NCI-H1694 treated with DMSO at 0.1 percent for 48 hours (cell line): ENCODE measurements at places on chromosomes 7 and 10.

DNA sequence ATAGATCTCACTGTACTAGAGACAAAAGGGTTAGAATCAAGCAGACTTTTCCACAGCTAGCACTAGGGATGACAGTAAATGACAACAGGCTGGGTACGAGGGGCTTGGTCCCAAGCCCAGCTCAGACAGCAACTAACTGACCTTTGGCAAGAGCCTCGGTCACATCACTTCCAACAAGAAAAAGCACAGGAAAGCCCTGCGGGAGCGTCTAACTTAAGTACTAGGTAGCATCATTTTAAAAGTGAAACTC is 22.8 kb downstream of the CALML3 start:
- no peak for DNase-seq

- DNase-seq, result no peak
Measured at GRCh38 chr10:16780338-16780880, 36.8 kb downstream of the RSU1 start.

DNA sequence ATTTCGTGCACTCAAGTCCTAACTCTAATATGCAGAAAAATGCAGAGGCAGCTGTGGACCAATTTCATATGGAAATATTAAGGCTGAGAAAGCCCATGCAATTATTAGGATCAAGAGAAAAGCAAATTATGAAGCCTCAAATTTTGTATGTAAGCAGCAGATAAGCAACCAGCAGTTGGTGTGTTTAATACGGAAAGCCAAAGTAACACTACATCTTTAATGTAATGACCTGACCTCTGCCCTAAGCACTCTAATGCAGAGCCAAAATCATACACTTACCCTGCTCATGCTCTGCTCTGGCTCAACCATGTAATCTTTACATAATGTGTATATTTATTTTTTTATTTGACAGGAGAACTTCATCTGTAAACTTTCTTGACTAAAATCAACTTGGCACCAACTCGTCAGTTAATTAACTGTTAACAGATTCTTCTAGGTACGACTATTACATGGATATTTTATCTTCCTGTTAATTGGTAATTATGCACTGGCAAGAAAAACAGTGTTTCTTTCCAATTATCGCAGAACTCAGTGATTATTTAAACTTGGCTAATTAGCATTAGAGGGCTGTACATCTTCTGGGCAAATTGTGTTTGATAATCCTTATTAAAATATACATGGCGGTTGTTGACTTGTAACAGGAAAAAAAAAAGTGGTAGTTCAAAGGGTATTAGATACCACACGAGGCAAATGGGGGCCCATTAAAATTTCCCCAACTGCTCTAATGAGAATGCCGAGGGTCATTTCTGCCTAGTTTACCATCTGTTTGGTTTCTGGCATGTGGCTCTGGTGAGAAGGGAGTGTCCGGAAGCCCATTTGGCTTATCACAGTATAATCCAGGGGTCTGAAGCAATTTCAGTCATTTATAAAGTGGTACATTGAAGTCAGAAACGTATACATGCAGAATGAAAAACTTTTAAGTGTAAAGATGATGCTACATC is 94.5 kb downstream of the RELN start:
- DNase-seq, result no peak

DNA sequence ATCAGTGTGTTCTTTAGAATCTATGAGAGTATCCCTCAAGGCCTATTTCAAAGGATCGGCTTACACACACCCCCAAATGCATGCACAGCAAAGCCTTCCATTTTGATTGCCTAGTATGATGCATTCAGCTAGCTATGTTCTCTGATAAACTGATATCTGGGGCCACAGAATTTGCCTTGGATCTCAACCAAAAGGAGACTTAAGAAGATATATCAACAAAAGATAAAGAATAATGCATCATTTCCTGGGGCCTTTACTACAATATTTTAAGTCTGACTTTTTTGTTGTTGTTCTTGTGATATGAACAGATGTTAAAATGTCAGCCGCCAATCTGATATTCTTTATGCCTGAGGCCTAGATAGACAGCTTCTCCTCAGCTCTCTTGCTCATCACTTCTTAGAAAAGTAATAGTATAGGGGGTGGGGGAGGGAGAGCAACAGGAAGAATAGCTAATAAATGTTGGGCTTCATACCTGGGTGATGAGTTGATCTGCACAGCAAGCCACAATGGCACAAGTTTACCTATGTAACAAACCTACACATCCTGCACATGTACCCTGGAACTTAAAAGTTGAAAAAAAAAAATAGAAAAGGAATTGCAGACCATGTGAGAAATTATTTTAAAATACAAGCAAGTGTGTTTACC is 792.9 kb upstream of the GHITM start:
- no peak for DNase-seq

DNA sequence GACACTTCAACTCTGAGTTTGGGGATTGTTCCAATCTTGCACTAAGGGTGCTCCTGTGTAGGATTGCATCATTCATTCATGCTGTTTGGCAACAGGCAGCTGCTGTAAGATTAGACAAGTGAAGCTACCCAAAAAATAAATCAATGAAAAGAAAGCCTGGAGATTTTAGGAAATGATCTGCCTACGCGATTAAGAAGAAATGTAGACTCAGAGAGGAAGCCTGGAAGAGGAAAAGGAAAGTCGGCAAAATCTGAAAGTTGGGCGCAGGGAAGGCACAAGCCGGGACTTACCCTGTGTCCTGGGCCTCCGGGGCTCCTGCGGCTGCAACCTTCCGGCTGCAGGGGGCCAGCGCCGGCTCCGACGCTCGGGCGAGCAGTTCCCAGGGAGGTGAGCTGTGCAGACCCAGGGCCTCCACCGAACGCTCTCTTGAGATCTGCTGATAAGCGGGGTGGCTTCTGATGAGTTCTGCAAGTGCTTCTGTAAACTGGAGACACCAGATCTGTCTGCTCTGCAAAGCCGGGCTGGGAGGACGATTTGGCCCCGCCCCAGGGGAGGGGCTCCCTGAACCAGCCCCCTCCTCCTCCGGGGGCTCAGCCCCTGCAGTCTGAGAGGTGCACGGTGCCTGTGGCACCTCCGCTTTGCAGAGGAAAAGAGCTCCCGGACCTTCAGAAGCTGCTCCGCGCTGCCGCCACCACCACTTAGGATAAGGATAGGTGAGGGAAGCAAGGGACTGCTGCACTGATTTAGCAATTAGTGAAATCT is 17.4 kb downstream of the PSPH start:
- DNase-seq, result peak; percentile 55

DNA sequence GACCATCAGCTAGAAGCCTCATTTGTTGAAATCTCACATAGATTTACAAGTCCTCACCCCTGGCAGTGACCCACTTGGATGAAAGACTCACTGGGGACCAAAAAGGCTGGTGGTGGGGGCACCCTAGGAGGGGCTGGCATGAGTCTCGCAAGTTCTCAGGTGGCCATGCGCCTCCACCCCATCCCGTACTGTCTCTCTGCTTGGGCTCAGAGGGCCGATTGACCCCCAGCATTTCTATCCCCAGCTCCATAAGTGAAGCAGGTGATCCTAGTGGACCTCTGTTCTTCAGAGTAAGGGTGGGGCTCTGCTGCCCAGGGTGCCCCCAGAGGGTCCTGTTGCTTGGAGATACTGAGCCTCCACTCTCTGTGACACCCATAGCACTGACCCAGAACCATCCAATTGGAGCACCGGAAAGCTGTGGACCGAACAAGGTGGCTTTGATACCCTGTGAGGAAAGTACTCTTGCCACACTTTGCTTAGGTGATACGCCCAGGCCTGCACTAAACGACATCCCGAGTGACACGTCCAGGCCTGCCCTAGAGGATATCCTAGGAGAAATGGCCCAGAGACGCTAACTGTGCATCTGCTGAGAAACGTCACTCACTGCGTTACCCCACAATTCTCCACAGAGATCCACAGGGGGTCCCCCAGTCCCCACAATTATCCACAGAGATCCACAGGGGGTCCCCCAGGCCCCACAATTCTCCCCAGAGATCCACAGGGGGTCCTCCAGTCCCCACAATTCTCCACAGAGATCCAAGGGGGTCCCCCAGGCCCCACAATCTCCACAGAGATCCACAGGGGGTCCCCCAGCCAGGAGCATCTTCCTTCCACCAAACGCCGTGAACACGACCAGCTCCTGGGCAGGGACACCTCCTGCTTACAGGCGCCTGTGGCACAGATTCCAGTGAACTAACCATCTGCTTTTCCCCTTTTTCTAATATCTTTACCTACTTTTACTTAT is 262.9 kb downstream of the PTPRN2 start:
- DNase-seq, result no peak

DNA sequence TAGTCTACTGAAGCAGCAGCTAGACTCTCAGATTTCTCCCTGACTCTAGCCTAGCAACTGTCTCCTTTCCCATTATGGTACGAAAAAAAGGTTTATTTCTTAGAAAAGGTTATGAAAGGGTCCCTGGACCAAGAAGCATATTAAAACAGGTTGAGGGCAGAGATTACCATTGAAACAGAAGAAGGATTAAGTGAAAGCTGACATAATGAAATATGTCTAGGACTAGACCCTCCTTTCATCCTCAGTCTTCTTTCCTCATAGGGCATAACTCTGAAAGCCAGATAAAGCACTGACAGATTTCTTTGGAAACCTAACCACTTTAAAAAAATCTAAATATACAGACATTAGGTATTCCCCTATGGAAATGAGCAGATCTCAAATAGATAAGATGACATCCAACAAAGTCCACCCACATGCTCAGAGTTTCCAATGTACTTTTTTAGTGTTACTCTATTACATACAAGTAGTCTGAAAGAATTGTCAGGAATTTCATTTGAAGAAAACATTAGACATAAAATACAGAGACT is 58.6 kb downstream of the JMJD1C start:
- DNase-seq, result no peak

- DNase-seq, result no peak
Measured at GRCh38 chr10:84654671-84655070, 326.3 kb downstream of the CCSER2 start.

GRCh38 chr7:44768628-44769371 is 20.2 kb downstream of the ZMIZ2 start:
- DNase-seq, result peak; percentile 56

DNA sequence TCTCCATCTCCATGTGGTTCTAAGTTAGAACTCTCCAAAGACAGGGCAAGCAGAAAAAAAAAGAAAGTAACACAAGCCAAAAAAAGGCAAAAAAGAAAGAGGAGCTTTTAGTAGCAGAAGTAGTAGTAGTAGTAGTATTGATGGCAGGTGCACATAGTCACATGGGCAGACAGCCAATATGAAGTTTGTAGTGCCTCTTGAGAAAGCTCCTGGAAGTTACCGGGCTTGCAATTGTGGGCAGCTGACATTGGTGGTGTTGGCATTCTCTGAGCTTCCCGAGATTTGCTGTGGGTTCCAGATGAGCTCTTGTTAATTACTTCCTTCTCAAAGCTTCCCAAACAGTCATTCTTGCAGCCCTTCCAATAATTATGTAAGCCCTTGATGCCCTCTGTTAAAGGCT is 1128.5 kb downstream of the TYW1 start:
- DNase-seq, result no peak

DNA sequence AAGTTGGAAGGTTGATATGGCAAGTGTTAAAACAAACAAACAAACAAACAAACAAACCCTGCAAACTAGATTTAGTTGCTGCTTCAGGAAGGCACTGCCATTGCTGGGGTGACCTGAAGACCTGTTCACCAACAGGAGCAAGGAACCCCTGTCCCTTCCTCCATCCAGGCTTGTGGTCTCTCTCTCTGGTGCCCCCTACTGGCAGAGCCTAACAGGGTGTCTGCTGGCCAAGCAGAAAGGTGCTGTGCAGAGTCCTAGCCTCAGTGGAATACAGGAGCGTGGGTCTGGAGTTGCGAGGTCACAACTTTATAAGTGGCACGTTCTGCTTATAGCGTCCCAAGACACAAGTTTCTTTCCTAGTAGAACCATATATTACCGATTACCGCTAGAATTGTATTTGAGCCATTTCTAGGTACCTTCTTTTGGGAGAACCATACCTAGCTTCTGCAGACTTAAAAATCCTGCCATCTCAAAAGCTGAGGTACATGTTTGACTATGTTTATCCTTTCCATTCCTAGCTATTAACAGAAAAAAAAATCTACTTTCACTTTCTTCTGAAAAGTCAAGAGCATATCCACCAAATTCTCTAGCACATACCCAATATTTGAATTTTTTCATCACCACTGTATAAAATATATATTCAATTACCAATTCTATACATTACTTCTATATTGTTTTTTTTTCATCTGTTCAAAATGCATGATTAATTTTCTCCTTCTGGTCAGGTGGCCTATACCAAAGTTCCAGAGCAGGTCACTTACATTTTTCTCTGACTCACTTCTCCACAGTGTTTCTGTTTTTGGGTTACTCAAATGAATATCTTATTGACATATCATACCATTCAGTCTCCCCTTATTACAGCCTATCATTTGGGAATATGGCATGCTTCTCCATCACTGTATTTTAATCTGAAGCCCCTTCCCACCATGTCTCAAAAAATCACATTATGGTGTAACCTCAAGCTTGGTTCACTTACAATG is 29.1 kb upstream of the CALD1 start:
- DNase-seq, result no peak

GRCh38 chr7:69896121-69896520 is 297.8 kb downstream of the AUTS2 start:
- DNase-seq, result no peak

DNA sequence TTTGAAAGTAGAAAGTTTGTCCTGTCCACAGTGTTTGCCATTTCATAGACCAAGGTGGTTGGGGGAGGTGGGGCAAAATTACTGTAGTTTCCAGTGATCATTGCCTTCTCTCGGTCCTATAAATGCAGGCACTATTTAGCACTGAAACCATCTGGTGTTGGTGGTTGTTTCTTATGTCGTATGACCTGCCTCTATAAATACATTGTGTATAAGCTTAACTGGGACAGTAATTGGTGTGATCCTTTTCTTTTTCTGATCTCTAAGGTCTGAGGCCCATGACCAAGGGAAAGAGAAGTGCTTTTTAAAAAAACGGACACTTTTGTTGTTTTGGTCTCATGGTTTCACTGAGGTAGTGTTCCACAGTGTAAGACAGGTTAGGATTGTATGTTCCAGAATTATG is 63.1 kb downstream of the AUTS2 start:
- peak; percentile 38 for DNase-seq

DNA sequence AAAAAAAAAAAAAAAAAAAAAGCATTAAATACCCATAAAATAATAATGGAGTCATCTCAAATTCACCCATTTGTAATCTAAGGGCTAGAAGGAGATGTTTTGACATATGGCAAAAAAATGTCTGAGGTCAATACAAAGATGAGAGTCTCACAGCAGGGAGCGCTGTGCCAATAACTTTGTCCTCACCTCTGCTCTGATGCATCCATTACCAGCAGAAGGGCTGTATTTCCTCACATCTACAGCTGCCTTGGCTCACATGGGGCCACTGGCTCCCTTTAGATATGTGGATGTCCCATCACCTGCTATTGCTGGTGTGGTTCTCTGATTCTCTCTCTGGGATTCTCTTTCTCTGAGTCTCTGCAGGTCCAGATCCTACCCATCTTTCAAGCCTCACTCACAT is 90.3 kb upstream of the FAM133B start:
- no peak for DNase-seq

- DNase-seq, result no peak
Measured at GRCh38 chr10:103564776-103565520, 71.4 kb downstream of the NEURL1 start.
